ENCODE measurements at places on chromosomes 7 and 10. TPM values are rescaled to one million over a fixed set of nuclear protein-coding genes. Genes with fewer than 3 reads are reported as not detected.

DNA sequence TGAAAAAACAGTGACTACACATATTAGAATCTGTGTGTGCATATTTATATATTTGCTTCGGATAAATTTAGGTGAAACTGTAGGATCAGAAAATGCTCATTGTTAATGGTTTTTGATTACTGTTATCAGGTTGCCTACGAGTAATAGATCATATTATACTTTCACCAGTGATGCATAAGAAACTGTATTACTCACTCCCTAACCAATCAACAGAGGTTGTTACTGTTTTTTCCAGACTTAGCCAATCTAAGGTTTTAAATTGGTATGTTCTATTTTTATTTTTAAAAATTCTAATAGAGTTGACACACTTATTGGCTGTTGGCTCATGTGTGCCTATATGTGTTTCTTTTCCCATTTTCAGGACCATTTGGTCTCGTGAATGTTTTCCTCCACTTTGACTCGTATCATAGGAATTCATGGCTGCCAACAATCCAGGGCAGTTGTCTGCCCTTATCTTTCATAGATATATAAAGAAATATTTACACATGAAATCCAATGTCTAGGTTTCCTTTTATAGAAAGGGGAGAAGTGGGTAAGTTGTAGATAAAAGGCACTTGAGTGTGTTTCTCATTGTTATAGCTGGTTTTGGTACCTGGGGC lies 59.2 kb downstream of the ANLN start:
- H3K4me3 ChIP-seq, result no peak overlapping the region
- H3K27ac ChIP-seq, result no peak overlapping the region
- H3K27me3 ChIP-seq, result no peaks in the 10 kb centered on the region

- no peaks in the 10 kb centered on the region for H3K27me3 ChIP-seq
- no peaks in the 10 kb centered on the region for H3K36me3 ChIP-seq
- H3K4me3 ChIP-seq, result no peak overlapping the region
- H3K27ac ChIP-seq, result no peak overlapping the region
- H3K4me1 ChIP-seq, result no peaks in the 10 kb centered on the region
Measured at GRCh38 chr7:112266595-112267270, 60.2 kb downstream of the ZNF277 start.

PHKG1 gene
- 0.49 TPM for polyA plus RNA-seq

BTRC gene
- 21.7 TPM for polyA plus RNA-seq

FGFBP3 gene
- 0.06 TPM for polyA plus RNA-seq

Measured in keratinocyte (primary cell).